ENCODE measurements at places on chromosomes 2 and 18.

DNA sequence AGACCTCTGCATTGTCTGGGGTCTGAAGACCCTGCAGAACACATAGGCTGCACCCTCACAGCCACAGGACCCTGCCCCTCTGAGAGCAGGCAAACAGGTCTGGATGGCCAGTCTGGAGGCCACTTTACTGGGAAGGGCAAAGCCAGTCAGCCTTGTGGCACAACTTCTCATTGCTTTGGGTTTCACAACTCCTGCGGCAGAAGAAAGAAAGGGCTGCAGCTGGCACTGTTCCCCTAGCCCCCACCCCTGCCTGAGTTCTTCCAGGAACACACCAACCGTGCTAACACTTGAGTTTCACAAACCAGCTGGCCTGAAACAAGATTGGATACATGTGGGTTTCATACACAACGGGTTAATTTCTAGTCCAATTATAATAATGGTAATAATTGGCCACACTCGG is 276.5 kb upstream of the MGAT5 start:
- DNase-seq = no peak

- no peak for DNase-seq
Measured at GRCh38 chr2:113291191-113291590, 12.5 kb upstream of the PAX8 start.

- no peak for DNase-seq
Measured at GRCh38 chr2:104938231-104938941, 84.5 kb downstream of the POU3F3 start.

DNA sequence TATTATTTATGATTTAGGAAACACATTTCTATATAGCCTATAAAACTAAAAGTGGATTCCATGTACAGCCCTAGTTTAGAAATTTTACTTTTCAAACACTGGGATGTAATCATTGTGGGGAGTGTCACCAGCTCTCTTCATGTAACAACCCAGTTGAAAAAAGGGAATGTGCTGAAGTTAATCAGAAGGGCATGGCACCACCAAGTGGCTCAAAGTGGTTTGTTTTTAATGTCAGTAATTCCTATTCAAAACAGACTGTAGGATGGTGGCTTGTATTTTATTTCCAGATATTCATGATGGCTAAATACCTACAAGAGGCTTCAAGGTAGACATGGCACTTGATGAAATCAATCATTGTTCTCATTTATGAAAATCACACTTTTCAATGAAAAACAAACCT is 58.1 kb upstream of the TMEM182 start:
- DNase-seq = no peak

- no peak for DNase-seq
Measured at GRCh38 chr2:10402062-10402585, 46.0 kb downstream of the ODC1 start.

GRCh38 chr2:70946832-70947442 is 11.2 kb downstream of the ATP6V1B1 start:
- peak; percentile 36 for DNase-seq

- DNase-seq = no peak
Measured at GRCh38 chr2:10466801-10467200, 18.7 kb upstream of the ODC1 start.

DNA sequence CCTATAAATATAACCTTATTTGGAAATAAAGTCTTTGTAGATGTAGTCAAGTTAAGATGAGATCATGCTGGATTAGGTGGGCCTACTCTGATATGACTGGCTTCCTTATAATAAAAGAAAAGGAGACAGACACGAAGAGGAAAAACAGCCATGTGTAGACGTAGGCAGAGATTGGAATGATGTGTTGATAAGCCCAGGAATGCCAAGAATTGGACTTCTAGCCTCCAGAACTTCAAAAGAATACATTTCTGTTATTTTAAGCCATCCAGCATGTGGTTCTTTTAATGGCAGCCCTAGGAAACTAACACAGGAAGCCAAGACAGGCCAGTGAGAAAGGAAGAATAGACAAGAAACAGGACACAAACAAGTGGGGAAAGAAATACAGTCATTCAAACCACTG is 68.6 kb downstream of the NYAP2 start:
- no peak for DNase-seq

DNA sequence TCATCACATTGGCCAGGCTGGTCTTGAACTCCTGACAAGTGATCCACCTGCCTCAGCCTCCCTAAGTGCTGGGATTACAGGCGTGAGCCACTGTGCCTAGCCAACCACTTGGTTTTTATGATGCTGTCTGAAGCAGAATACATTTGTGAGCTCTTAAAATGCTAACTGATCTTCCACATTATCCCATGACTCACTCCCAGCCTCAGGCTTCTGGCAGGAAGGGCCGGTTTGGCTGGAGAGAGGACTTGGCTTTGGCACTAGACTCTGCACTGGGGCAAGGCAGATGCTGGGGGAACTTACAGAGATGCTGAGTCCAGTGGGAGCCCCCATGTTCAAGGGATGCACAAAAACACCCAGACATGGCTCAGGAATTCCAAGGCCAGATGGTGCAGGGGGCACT is 40.5 kb upstream of the SH3BP4 start:
- no peak for DNase-seq

GRCh38 chr18:10563886-10564285 is 38.1 kb downstream of the NAPG start:
- DNase-seq = no peak

- no peak for DNase-seq
Measured at GRCh38 chr2:42028571-42029148, 19.2 kb upstream of the PKDCC start.

DNA sequence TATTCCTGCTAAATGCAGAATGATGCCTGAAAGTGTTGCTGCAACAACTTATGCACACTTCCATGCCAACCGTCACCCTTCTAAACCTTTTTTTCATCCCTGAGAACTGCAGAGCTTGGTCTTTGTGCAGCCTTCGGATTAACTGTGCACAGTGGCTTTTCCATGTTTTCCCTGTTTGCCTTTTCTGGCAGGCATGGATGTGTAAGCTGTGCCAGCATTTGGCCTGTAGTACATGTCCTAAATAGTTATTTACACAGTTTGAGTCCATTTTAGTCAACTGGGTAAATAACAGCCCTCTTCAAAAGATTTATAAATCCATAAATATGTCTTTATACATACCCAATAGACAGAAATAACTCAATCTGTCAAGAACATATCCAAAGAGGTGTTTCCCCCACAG is 31.5 kb downstream of the MEIS1 start:
- DNase-seq = no peak

DNA sequence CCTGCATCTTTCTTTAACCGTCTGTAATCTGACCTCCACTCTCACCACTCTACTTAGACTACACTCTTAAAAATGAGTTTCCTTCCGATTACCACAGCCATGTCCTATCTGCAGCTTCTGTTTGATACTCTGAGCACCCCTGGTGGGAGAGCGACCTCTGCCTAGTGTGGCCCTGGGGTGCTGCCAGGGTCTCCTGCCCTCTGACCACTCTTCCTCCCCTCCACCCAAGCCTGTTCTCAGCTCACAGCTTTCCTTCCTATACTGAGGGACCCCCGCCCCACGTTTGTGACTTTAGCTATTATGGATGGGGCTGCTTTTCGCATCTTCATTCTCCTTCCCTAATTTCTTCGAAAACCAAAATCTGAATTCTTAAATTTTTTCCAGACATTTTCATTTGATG is 132.7 kb downstream of the KCTD1 start:
- DNase-seq = no peak

- no peak for DNase-seq
Measured at GRCh38 chr2:237124820-237125219, 39.1 kb downstream of the COPS8 start.

GRCh38 chr2:58098254-58099095 is 51.9 kb downstream of the VRK2 start:
- DNase-seq = no peak

DNA sequence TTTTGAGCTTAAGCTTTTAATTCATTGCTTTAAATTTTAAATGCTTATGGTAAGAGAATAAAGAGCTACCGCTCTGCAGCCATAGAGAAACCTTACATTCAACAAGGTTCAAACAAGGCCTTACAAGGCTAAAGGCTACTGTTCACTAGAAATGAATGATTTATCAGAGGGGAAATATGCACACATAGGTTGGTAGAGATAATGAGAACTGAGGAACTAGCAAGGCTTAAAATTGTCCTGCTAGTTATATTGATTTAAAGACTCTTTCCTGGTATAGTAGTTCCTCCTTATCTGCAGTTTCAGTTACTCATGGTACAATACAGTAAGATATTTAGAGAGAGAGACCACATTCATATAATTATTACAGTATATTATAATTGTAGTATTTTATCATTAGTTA is 193.4 kb downstream of the WDR7 start:
- no peak for DNase-seq

DNA sequence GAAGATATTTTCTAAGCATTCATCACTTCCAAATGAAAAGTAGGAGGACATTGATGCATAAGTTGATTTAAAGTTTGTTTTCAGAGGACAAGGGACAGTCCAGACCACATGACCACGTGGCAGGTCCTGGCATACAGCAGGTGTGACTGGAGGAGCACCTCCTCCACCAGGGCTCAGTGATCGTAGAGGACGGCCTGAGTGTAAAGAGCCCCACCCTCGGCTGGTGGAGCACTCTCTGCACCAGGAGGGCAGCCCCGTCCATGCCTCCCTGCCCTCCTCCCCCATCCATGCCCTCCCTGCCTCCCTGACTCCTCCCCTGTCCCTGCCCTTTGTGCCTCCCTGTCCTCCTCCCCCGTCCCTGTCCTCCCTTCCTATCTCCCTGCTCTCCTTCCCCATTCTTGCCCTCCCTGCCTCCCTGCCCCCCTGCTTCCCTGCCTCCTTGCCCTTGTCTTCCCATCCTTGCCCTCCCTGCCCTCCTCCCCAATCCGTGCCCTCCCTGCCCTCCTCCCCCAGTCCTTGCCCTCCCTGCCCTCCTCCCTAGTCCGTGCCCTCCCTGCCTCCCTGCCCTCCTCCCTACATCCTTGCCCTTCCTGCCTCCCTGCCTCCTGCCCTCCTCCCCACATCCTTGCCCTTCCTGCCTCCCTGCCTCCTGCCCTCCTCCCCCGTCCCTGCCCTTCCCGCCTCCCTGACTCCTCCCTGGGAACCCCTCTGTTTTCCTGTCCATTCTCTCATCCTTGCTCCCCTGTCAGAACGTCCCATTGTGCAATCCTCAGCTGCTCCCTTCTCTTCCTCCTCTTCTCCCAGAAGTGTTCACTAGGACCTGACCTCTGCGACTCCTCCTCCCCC is 47.9 kb downstream of the ANKMY1 start:
- DNase-seq = no peak

DNA sequence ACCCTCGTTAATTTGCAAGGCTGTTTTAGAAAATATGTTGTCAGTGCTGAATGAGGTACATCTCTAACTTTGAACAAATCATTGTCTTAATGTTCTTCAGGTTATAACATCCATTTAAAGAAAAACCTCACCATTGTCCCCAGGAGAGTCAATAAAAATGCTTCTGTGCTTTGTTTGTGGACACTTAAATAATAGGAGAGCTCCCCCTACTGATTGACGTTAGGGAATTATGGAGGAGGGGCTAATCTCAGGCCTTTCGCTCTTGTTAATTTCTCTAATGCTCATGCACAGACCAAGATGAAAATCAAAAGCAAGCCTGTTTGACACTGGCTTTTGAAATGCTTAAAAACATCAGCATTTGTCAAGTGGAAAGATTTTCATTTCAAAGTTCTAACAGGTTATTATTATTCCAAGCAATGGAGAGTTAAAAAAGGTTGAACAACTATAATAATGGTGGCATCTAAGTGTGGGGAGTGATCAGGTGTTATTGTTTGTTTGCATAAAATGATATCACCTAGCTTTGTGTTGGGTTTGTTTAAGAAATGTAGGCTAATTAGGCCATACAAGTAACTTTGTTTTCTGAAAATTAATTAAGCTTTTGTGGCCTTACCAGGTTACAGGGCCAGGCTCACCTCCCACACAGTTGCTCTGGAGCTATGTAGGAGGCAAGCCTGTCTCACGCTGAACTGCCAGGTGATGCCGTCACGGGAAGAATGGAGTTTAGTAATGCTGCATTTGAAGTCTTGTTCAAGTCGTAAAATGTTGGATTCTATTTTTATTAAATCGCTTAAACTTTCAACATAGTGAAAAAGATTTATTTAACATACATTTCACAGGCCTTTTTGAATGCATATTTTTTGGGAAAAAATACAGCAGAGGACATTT is 51.7 kb upstream of the SMIM21 start:
- no peak for DNase-seq

- no peak for DNase-seq
Measured at GRCh38 chr2:3113769-3114168, 263.8 kb downstream of the EIPR1 start.

DNA sequence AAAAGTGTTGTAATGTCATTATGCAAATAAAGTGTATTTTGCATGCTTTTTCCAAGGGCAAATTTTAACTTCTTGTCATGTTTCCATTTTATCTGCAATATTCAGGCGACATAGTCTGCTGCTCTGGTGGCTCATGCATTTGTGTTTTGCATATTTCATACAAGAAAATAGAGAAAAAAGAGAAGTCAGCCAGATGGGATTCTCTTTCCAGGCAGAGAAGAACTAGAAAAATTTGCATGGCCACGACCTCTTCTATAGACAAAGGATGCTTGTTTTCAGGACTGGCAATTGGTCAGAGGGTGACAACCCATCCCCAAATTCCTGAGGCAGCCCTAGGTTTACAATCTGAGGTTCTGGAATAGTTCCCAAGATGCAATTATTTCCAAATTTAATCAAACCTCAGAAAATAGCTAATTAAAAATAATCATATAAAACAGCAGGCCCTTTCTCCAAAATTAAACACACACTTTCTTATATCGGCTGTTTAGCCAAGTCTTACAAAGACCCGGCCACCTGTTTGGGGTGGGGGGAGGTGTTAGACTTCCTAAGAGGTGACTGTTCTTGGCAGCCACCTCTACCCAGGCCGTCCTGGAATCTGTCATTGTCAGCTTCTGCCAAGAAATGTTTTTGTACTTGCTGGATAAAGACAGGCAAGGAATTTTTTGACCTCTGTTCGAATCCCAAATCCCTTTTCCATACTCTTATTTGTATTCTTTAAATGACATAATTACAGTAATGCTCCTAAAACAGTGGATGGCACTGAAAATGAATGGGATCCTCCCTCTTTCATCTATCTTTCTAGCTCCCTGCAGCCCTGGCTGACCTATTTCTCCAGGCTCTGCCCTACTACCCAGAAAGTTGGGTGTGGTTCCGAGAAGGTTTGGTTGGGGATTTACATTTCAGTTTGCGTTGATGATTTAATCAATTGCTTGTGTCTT is 20.8 kb upstream of the SOS1 start:
- DNase-seq = no peak

DNA sequence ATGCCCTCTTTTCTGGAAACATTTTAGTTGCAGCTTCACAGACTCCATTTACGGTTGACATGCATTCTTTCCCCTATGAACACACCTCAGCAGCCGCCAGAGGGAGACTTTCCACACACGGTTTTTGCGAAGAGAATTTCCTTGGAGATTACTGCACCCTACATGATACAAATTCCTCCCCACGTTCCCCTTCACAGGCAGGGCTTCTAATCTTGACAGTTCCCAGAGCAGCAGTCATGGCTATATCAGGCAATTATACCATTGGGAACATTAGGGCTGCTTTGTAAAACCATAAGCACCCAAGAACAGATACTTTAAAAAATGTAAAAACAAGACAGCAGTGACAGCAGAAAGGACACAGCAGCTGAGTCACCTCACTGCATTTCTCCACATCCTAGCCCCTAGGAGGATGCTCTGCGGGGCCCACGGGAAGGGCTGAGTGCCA is 253.8 kb downstream of the TGIF1 start:
- DNase-seq = no peak

- DNase-seq = no peak
Measured at GRCh38 chr2:230227216-230227615, 1.7 kb downstream of the SP140 start.
